ENCODE measurements at places on chromosomes 12 and 14.

DNA sequence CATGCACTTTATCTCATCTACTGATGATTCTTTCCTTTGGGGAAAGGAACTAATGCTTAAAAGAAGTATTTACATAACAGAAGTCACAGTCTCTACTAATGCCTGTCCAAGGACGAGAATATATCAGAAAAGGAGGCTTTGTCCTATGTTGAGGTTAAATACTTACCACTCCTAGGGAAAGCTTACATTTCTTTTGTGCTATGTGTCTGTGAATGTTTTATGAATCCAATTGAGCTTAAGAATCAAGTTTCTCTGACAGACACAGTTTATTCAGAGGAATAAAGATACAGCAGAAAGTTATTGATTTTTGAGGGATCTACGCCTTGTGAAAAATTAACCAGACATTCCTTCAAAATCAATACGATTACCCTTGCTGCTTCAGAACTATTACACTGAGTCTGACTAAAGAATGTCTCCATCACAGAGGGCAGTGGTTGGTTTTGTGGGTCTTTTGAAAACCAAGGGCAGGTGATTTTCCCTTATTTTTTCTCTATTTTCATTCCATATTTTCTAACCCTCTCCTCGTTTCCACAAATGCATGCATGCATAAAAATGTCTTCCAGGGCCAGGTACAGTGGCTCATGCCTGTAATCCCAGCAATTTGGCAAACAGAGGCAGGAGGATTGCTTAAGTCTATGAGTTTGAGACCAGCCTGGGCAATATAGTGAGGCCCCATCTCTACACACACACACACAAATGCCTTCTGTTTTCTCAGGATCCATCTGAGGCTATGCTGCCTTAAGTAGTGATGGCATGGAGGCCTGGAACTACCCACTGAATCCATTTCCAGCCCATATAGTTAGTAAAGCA, 1095.1 kb downstream of the GALC start:
- no peak for DNase-seq

DNA sequence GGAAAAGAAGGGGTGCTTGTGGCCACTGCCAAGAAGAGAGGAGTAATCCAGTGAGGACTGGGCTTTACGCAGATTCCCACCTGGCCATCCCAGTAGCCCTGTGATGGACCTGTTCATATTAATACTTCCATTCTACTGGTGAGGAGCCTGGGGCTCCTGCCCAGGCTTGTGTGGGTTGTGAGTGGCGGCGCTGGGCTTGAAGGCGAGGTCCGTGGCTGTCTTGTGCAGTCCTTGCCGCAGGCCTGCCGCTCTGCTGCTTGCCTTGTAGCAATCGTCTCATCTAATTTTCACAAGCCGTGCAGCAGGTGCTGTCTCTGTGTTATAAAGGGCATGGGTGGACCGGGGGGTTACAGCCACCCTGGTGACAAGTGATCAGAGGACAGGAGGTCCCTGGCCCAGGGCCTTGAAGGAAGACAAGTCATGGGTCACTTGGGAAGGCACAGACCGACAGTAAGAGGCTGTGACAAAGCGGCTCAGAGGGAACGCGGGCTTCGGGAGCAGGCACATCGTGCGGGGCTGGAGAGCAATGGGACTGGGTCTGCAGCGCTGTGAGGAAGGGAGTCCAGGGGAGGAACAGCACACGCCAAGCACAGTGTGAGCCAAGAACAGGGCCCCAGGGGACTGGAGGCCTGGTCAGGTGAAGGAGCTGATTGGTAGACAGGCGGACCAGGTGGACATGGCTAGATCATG, 7.3 kb upstream of the BDKRB2 start:
- no peak for DNase-seq

DNA sequence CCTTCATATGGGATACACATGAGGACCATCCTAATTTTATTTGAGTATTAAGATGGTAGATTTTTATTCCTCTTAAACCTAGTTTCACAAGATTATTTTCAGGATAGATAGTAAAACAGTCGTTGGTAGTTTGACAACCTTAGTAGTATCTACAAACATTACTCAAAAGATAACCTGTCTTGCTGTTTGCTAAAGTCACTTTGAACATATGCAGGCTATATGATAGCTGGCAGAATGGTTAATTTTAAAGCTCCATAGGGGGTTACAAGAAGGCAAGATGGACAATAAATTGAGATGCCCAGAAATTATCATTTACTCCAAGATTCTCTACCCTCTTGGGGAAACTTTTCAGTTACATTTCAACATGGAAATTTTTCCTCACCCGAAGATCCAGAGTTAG, 525.7 kb downstream of the SOX5 start:
- no peak for DNase-seq

- no peak for DNase-seq
These were observed 63.7 kb downstream of the PUS7L start for GRCh38 chr12:43694879-43695278.

GRCh38 chr14:53358166-53358565, 205.0 kb upstream of the DDHD1 start:
- no peak for DNase-seq

DNA sequence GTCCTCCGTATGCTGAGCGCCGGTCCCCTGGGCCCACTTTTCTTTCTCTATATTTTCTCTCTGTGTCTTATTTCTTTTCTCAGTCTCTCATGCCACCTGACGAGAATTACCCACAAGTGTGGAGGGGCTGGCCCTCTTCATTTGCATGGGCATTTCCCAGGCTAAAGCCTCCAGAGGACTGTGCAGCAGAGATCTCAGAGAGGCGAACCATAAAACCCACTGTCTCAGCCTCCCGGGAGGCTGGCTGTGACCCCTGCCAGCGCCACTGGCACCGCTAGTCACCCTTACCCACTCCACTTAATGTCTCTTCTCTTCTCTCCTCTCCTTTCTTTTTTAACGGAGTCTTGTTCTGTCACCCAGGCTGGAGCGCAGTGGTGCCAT, 7.1 kb upstream of the SERPINA9 start:
- DNase-seq = no peak

DNA sequence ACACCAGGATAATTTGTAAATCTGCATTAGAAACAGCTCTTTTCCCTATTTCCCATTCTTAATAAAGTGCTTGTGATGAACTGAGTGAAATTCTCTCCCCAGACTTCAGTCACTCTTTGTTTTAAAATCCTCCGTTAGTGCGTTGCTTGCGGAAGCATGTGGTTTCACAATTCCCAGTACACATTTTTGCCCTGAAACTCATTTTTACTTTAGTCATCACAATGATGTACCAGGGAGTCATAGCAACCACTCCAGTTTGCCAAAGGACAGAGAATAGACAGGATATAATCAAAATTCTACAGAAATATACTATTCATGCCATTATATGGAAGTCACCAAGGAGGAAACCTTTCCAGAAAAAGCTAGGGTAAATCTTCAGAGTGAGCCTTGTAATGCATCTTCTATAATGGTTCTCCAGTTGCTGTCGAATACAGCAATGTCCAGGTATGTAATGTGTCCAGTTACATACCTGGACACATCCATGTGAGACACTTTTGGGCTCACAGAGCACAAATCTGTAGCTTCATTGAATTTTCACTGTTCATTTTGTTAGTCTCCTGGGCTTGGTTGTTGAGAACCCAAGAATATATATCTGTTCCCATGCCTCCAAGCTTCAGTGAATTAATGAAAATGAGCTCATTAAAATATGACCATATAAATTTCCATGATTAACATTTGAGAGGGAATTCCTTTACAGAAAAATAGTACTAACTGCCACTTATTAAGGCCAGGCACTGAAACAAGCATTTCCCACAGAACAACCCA, 57.8 kb downstream of the GPR135 start:
- DNase-seq = no peak

DNA sequence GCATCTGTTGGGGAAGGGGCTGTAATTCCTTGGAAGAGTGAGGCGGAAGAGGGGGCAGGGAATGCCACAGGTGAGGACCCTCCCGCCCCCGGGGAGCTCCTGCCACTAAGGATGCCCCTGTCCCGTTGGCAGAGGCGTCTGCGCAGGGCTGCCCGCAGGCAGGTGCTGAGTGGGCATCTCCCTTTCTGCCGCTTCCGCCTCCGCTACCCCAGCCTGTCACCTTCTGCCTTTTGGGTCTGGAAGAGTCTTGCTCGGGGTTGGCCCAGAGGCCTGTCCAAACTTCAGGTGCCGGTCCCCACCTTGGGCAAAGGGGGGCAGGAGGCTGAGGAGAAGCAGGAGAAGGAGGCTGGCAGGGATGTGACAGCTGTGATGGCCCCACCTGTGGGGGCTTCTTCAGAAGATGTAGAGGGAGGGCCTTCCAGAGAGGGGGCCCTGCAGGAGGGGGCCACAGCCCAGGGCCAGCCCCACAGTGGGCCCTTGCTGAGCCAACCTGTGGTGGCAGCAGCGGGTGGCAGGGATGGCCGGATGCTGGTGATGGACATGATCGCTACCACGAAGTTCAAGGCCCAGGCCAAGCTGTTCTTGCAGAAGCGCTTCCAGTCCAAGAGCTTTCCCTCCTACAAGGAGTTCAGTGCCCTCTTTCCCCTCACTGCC, 10.0 kb downstream of the VRTN start:
- no peak for DNase-seq

All from activated CD8-positive, alpha-beta memory T cell treated with anti-CD3 and anti-CD28 coated beads for 1 hour (primary cell).